ENCODE measurements at places on chromosomes 16 and 17.

DNA sequence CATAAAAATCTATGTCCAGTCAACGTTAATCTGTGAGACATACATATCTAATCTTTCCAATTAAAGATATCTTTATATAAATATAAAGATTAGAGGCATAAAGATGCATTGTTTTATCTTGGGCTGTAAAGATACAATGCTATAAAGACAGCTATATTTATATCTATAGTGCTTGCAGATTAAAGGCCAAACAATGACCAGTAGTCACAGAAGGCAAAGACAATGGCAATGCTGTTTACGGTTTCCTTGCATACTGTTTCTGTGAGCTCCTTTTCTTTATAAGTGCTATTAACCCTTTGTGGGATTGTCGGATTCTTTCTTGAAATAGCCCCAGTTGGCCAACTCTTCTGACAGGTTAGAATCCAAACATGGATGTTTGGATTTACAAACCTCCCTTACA is 85.5 kb upstream of the SALL1 start:
- no peak for DNase-seq

DNA sequence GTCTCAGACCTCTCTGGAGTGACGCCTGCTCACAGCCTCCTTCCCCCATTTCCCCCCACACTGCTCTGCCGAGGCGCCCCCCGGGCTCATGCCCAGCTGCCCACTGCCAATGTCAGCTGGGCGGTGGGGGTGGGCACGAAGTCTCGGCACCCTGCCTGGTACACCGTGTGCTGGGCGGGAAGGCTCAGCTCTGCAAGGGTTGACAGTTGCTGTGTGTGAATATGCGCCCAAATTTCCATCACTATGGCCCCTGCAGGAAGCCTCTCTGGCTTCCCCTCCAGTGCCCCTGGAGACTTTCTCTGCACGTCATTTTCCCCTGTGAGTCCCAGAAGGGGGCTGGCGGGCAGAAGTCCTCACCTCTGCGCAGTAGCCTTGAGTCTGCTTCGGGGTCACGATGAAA is 11.6 kb upstream of the CAMKK1 start:
- no peak for DNase-seq

DNA sequence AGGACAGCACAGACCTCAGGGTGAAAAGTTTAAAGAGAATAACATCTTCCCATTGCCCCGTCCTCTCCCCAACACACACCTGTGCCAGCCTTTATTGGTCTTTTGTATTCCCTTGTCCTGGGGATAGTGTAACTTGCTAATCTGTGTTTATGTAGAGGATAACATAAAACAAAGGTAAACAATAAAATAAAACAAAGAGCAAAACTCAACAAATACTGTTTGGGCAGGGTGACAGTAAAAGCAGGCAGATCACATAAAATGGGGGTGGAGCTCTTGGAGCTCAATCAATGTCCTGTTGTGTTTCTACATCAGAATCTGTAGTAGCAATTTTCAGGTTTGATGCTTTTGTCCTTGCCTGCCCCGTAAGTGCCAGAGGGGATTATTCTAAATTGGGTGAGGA is 1939.7 kb downstream of the TP53TG3F start:
- DNase-seq = no peak

GRCh38 chr16:58105631-58106030 is 23.6 kb downstream of the CFAP20 start:
- no peak for DNase-seq

- DNase-seq = no peak
Measured at GRCh38 chr17:15392326-15392741, 50.9 kb upstream of the TEKT3 start.

GRCh38 chr16:1277617-1278282 is 21.9 kb downstream of the TPSD1 start:
- DNase-seq = no peak

- no peak for DNase-seq
Measured at GRCh38 chr17:73550556-73550955, 93.7 kb downstream of the SDK2 start.

DNA sequence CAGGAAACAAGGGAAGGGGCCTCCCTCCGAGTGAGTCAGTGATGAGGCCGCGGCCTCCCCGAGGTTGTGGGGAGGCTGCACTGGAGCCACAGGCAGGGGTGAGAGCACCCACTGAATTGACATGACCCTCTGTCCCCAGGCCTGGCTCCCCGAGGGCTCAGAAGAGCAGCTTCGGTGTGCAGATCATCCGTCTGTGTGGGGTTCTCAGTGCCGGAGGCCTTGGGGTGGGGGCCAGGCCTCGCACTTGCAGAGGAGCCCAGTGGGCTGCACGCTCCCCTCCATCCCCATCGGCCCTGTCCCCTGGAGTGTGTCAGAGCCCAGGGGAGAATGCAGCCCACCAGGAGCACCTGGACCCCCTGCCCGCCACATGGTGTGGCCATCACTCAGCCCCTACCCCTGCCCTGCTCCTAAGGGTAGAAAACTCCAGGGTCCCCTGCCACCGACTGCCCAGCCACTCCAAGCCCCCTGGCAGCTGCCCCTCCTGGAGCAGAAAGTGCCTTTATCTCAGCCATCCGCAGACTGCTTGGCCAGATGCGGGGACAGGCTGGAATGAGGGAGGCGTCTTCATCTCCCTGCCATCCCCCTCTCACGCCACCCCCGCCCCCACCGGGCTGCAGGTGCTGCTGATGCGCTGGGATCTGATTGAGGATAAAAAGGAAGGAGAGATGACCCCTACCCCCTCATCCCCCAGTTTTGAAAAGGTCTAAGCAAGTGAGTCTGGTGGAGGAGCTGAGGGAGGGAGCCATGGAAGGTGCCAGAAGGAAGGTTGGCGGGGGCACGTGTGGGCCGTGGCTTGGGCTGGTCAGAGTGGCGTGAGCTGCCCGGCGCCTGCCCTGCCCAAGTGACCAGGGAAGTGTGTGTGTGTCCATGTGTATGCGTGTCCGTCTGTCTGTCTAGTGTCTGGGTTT is 358.3 kb downstream of the SEC14L1 start:
- DNase-seq = peak; percentile 17

DNA sequence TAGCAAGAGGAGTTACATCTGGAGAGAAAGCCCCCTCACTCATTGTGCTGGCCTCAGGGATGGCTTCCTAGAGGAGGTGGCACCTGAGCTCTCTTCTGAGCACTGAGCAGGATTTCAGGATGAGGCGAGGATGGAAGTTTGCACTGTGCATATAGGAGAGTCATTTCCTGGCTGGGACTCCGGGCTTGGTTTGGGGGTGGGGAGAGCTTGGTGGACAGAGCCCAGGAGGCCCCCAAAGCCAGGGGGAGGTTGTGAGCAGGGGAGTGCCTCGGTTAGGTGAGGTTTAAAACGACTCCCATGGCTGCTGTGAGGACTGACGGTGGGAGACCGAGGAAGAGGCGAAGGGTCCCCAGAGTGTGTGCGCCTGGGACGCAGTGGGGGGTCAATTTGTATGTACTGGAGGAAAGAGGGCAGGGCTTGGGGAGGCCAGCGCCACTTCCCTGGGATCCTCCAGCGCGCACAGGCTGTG is 1.2 kb downstream of the CAMKK1 start:
- DNase-seq = no peak

GRCh38 chr16:46900455-46901235 is 16.5 kb downstream of the GPT2 start:
- no peak for DNase-seq

DNA sequence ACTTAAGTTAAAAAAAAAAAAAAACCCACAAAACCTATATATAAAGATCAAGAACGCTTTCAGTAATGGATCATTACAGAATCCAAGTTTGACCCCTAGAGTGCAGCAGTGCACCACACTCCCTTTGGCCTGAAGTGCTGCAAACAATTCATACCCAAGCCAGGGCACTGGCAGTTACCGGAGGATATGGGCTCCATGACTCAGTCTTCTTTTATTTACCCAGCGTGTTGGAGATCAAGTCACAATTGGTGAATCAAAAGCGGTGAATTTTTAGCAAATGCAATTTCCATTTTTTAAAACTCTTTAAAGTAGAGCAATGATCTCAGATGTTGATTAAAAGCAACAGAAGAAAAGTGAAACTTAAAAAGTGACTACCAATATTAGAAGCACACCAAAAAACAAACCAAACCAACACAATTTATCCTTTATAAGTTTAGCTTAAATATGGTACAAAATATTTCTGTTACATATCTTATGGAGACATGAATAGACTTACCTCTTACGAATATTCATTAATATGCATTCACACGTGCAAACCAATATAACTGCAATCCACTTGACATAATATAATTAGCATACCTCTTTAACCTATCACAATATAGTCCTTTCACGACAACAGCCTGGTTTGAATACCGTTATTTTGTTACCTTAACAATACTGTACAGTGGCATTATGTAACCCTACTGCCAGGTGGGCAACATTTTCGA is 46.3 kb downstream of the ZNF652 start:
- DNase-seq = peak; percentile 77

- no peak for DNase-seq
Measured at GRCh38 chr17:60039847-60040442, 38.8 kb downstream of the HEATR6 start.

GRCh38 chr17:17555906-17556305 is 35.6 kb downstream of the PEMT start:
- no peak for DNase-seq

DNA sequence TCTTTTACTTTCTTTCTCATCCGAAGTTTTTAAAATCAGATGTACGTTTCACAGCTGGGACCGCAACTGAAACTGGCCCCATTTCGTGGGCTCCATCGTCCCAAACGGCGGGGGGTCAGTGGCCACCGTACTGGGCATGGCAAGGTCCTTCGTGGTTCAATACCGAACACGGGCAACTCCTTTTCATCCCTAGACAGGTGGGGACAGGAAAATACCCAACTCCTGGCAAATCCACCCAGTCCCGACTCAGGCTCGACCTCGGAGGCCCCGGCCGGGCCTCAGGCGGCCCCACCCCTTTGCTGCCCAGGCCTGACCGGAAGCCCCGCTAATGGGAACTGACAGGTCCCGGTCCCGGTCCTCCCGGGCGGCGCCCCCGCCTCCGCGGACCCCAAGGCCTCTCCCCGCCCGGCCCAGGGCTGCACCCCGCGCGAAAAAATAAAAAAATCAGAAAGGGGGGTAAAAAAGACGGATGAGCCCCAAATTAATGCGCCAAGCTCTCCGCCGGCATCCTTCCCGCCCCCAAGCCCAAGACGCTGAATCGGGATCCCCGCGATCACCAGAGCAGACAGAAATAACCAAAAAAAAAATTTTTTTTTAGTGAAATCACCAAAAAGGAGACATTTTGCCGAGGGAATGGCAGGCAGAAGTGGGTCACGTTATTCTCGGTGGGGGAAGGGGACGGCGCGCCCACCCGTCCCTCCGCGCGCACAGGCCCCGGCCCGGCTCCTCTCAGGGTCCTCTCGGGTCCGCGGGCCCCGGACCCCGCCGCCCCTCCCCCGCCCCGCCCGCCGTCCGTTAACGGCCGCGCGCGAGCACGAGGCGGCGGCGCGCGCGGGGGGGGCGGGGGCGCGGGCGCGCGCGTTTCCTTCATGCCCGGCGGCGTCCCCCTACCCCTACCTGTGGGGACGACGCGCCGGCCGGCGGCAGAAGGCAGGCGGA is 562 bp downstream of the ZC3H7A start:
- peak; percentile 50 for DNase-seq

- DNase-seq = no peak
Measured at GRCh38 chr16:29831490-29831889, 11.2 kb downstream of the MVP start.

DNA sequence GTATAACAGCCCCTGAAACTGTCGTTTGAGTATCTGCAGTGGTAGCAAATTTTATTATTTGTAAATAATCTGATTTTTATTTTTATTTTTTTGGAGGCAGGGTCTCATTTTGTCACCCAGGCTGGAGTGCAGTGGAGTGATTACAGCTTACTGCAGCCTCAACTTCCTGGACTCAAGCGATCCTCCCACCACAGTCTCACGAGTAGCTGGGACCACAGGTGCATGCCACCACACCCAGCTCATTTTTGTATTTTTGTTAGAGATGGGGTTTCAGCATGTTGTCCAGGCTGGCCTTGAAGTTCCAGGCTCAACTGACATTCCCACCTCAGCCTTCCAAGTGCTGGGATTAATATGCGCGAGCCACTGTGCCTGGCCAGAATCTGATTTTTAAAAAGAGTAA is 2.8 kb downstream of the NDEL1 start:
- DNase-seq = no peak

DNA sequence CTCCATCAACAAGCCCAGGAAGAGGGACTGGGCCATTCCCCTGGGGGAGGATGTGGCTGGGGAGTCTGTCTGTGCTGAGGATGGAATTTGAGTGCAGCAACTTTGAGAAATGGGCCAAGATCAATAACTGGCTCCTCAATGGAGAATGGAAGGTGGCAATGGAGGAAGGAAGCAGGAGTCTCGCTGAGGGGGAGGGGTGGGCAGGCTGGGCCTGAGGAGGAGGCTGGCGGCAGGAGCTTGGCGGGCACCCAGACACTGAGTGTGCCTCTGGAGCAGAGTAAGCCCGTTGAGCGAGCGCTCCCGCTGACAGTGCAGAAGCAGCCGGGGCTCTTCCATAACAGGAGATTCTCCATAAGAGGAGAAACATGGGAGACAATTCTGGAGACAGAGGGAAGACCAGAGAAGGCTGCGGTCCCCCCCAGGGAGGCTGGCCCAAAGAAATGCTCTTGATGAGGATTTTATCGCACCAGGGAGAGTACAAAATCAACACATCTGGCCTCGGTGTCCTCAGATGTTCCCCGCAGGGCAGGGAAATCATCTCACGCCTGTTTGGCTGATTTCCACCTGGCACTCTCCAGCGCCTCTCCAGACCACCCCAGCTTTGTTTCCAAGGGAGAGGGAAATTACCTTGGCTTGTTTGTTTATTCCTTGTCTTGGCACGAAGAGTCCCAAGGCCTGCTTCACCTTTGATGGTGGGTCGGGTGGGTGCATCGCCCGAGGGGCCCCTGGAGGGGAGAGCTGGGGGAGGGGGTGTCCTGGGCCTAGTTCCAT is 2.8 kb upstream of the MMP15 start:
- no peak for DNase-seq

GRCh38 chr16:30185683-30186421 is 2.5 kb downstream of the CORO1A start:
- DNase-seq = peak; percentile 89

DNA sequence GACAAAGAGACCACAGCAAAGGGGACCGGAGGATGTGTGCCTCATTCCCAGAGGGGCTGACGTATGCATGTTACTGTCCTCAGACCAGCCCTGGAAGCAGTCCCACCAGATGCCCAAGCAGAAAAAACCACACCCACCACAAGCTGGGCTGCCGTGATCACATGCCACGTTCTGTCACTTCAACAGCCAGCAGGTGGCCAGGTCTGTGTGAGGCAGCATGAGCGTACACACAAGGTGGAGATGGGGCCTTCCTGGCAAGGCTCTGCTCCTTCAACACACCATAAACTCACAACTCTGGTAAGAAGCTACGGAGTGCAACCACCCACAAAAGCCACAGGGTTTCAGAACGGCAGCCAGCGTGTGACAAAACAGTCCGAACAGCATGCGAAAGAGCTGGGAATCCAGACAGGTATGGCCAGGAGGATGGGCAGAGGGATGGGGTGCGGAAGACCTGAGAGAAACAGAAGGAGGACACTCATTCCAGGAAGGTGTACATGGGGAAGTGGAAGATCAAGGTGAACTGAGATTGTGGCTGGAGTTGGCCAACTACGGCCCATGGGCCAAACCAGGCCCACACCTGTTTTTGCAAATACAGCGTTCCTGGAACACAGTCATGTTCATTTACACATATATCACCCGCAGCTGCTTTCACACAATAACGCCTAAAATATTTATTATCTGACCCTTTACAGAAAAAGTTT is 27.9 kb downstream of the MBTPS1 start:
- DNase-seq = peak; percentile 70

Measured in GM13976 (cell line).